ENCODE measurements at places on chromosomes 16 and 17.

DNA sequence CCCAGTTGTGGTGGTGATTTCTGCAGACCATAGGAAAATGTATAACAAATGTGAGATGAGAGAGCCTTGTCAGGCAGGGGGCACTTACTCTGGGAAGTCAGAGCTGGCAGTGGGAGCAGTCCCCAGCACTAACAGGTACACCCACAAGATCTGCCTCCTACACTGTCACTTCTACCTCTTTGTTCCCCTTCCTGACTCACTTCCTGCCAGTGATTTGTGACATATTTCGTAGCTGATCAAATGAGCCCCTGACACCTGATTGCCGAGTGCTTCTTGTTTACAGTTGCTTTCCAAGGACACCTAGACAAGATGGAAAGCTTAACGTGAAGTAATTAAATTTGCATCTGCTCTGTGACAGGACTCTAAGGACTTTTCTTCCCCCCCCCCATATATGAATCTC lies 40.5 kb downstream of the FTO start:
- no peak for DNase-seq

GRCh38 chr17:19286751-19287341 lies 49.7 kb downstream of the EPN2 start:
- no peak for DNase-seq

DNA sequence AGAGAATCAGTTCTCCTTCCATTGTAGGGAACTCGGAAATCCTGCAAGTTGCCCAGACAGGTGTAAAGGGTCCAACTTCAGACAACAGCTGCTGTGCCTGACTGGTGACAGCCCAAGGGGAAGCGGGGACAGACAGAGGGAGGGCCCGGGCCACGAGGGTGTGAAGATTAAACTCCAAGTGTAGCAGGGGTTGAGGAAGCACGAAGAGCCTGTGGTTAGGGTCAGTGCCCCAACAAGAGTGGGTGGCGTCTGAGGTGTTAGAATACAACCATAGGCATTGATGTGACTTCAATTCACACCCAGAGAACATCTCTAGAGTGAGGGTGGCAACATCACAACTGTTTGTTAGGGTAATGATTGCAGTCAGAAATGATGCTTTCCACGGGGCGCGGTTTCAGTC lies 39.1 kb downstream of the ASPA start:
- no peak for DNase-seq

GRCh38 chr17:78219396-78220150 lies 5.5 kb downstream of the BIRC5 start:
- DNase-seq: no peak

- DNase-seq: no peak
These were observed 230.5 kb upstream of the ASIC2 start for GRCh38 chr17:33523577-33523981.

- DNase-seq: no peak
These were observed 28.3 kb upstream of the GPR139 start for GRCh38 chr16:20102021-20102420.

- DNase-seq: no peak
These were observed 551.9 kb upstream of the ZFHX3 start for GRCh38 chr16:73599870-73600269.
